ENCODE measurements at places on chromosomes 2 and 18.

GRCh38 chr2:15389895-15390294, 171.2 kb downstream of the NBAS start:
- DNase-seq = no peak

DNA sequence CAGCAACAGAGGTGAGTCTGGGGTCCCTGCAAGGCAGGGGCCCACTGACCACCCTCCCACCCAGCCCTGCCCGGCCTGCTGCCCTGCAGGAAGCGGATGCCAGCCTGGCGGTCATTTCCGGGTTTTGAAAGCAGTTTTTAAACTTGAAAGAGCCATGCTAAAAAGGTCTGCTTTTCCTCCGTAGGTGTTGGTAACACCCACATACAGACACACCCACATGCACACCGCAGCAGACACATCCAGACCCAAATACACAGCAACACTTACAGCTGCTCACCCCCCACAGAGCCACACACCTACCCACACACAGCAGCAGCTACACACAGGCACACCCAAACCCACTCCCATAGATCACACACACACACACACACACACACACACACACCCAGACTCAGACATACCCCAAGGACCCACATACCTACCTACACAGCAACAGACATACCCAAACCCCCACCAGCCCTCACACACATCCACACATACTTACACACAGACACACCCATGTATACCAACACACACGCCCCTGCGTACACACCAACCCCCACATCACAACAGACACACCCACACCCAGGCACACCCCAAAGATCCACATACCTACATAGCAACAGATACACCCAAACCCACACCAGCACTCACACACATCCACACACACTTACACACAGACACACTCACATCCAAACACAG, 7.6 kb downstream of the ZFP36L2 start:
- peak; percentile 44 for DNase-seq

- no peak for DNase-seq
These were observed 12.4 kb upstream of the CCDC88A start for GRCh38 chr2:55431982-55432627.

DNA sequence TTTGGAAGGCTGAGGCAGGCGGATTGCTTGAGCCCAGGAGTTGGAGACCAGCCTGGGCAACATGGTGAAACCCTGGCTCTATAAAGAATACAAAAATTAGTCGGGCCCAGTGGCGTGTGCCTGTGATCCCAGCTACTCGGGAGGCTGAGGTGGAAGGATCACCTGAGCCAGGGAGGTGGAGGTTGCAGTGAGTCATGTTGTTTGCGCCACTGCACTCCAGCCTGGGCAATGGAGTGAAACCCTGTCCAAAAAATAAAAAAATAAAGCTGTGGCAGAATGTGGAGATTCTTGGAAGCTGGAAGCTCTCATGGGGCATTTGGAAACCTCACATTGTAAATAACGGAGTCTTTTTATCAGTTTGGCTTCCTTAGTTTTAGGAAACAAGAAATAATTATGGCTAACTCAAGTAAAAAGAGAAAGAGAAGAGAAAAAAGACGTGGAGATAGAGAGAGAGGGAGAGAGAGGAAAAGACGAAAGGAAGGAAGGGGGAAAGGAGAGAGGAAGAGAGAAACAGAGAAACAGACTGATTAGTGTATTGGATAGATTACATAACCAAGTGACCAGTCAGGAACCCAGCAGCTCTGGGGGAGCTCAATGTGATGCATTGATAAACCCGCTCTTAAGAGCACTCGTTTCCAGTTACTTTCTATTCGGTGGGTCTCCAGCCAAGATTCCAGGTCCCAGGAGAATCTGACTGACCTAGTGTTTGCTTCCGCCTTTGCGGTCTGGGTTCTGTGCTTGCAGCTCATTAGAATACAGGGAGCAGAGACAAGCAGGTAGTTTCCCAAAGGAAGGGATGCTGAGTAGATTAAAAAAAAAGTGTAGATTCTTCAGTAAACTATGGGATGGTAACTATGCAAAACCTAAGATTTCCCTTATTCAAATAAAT, 1.1 kb upstream of the SPAST start:
- DNase-seq = no peak

Data from activated T-cell treated with anti-CD3 and anti-CD28 coated beads for 24 hours (primary cell).